ENCODE measurements at places on chromosomes 5 and 9.
A peak's percentile ranks its signal among the peaks of the same experiment; 100 is the strongest.

GRCh38 chr5:139982157-139982974 lies 60.7 kb downstream of the NRG2 start:
- DNase-seq = no peak

DNA sequence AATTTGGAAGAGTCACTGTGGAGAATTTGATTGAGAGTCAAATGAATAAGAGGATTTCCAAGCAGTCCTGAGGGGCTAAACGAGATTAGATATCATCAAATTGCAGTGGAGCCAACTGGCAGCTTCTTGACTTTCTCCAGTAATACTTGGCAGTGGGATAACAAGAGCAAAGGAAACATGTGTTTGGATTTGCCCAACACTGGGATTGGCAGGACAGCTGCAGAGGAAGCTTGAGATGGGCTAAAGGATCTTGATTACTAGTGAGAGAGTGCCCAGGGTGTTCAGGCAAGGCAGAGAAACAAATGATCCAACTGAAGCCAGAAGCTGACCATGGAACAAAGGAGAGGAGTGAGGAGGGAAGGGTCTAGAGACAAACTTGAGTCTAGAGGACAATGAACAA lies 356.0 kb upstream of the ISL1 start:
- DNase-seq = no peak

GRCh38 chr9:36969216-36969771 lies 64.8 kb downstream of the PAX5 start:
- peak; percentile 9 for DNase-seq

GRCh38 chr9:16396389-16396788 lies 474.1 kb downstream of the BNC2 start:
- DNase-seq = no peak

DNA sequence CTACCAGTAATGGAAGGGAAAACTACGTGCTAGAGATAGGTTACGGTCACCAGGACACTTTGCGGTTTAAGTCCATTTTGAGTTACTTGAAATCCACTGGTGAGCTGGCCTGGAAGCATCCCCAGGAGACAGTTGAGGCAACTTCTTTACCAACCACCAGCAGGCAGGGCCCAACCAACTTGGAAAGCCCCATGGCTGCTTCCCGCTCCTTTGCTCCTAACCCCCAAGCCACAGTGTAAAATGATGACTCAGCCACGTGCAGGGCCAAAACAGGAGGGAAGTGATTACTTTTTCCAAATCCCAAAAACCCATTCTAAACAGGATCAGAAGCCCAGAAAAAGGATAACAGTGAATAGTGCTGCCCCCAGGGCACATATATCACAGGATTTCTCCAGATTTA lies 87.4 kb downstream of the PAX5 start:
- no peak for DNase-seq

DNA sequence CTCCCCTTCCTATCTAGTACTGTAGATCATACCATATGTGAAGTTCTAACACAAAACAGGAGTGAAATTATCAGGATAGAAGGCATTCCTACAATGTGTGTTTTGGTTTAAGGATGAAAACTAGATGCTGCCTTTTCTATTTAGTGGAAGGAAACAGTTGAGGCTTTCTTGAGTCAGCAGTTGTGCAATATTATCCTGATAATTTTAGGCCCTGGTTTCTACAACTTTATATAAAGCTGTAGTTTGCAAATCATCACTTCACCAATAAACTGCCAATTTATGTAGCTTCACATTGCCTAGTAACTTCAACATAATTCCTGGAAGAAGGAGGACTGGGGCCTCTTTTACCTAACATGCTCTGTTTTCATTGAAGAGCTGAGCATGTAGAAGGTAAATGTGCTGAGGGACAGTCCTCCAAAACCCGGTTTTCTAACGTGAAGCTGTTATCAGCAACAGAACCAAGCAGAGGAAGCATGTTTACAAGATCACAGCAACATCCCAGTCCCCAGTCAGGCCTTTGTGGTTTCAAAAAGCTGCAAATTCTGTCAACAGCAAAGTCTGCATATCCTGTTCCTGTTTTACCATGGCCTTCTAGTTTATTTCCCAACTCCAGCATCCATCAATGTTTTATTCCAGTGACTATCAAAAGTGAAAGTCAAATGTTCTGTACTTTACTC lies 513.4 kb upstream of the MEF2C start:
- DNase-seq = peak; percentile 33

DNA sequence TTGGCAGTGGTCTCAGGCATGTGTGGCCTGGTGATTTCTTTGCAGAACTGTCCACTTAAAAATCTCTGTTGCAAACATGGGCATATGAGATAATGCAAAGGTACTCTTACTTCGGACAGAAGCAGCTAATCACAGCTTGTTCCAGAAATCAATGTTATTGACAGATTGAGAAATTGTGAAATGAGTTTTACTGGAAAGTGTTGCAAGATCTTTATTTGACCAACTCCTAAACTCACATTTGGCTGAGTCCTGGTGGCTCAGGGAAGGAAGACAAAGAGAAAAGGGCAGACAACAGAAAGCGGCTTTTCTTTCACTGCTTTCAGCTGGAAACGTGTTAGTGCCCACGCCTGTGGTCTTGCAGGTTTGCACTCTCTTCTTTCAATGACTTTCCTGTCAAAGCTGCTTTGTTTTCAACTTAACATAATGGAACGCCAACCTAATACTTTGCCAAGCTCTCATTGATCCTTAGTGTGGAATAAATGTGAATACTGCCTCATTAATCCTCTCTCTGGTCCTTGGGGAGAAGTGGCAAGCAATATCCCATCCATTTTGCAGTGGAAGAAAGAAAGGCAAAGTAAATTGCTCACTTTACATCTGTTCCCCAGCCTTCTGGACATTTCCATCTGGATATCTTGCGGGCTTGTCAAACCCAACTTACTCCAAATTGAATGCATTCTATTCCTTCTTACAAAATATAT lies 586.4 kb downstream of the LRRC70 start:
- no peak for DNase-seq

GRCh38 chr5:36253575-36253974 lies 11.8 kb upstream of the NADK2 start:
- no peak for DNase-seq

GRCh38 chr9:23254404-23255184 lies 571.4 kb downstream of the ELAVL2 start:
- no peak for DNase-seq

- DNase-seq = no peak
Observed at GRCh38 chr5:35826056-35826455, 30.6 kb upstream of the IL7R start.

DNA sequence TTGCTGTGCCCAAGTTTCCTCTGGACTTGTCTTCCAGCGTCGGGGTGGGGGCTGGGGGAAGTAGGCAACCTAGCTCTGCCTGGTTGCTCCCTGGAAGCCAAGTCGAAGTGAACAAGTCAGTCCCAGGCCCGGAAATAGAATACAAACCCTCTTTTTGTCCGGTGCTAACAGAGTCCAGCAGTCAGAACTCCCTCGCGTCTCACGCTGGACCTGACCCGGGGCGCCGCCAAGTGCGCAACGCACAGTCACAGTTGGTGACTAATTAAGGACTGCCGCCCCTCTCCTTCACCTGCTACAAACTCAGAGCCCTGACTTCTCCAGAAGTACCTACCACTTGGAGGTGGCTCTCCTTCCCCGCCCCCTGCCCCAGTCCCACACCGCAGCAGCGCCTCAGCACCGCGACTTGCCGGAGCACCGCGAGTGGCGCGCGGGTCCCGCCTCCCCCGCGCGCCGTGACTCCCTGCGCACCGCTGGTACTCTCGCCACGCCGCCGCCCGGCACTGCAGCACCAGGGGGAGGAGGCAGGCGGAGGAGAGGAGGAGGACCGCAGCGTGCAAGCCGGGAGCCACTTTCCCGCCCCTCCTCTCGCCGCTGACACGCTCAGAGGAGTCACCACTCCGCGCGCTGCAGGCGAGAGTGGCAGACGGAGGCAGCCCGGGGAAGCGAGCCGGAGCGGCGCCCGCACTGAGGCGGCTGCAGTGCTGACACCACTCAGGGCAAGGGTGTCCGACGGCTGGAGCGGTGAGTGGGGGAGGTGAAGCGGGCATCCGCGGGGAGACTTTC lies at the start of gene SV2C:
TSS of gene SV2C (plus strand) at position 612 of the 783 bp plus-strand sequence. CDS start 48,368 bp downstream, outside the sequence.
- no peak for DNase-seq

DNA sequence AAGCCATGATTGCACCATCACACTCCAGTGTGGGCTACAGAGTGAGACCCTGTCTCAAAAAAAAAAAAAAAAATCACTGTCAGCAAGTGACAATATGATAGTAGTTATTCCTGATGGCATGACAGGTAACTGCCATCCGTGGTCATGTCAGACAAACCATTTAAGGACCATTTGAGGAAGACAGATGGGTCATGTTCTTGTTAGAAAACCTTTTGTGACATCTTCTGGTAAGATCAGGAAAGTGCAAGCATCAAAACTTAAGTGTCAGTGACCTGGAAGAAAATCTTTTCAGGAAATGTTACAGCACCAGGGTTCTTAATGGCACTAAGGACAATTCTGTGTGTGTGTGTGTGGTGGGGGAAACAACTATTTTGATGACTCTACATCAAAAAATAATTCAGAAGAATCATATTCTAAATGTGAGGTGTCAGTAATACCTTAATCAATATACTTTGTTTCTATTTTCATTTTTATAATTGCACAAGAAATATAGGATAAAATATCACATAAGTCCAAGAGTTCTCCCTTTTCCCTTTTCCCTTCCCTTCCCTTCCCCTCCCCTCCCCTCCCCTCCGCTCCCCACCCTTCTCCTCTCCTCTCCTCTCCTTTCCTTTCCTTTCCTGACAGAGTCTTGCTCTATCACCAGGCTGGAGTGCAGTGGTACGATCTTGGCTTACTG lies 17.8 kb downstream of the SLC38A9 start:
- no peak for DNase-seq

GRCh38 chr5:157516006-157516405 lies 56.0 kb downstream of the NIPAL4 start:
- no peak for DNase-seq

GRCh38 chr5:131263648-131264450 lies at the start of gene CDC42SE2:
Gene CDC42SE2 (plus strand): TSS chr5:131264053. CDS start chr5:131359494, 95,441 bp downstream.
- DNase-seq = peak; percentile 87

DNA sequence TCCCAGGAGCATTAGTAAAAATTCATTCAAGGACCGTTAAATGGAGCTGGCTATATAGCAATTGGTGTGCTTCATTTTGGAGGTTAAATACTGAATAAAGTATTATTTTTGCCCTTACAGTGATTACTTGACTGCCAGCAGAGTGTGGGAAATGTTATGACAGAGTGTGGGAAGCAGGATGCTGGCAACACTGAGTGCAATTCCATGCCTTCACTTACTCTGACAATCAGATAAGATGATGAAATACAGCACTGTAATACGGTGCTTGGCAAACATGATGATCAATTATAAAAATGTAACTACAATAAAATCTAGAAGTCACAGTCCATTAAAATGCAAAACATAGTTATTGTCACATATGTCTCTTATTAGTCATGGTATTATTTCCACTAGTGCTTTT lies 651.3 kb downstream of the PTPRD start:
- DNase-seq = no peak

DNA sequence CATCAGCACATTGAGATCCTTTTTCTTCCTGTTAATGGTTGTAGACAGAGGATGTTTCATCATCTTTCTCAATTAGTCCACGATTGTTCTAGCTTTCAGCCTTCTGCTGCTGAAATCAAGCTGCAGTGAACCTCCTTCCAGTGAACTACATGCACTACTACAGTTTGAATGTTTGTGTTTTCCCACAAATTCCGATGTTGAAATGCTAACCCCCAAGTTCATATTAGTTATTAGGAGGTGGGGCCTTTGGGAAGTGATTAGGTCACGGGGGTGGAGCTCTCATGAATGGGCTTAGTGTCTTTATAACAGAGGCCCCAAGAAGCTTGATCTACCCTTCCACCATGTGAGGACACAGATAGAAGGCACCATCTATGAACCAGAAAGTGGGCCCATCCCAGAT lies 32.9 kb downstream of the NSG2 start:
- no peak for DNase-seq

GRCh38 chr5:96922499-96923244 lies 13.2 kb upstream of the LNPEP start:
- DNase-seq = no peak

DNA sequence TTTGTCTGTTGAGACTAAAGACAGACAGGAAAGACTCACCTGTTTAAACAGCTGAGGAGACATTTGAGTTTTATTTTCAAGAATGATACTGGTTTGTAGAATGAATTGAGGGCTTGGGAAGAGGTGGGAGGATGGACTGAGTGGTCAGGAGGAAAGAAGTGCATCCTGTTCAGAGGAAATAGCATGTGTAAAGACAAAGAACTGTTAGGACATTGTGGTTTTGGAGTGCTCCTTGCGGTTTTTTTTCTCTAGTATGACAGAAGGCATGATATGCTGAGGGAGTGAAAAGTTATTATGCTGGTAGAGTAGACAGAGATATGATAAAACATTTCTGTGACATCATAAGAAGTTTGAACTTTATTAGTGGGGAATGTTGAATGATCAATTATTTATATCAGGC lies 270.7 kb upstream of the ELAVL2 start:
- no peak for DNase-seq

- DNase-seq = no peak
Observed at GRCh38 chr5:129664336-129664937, 83.5 kb upstream of the MINAR2 start.

DNA sequence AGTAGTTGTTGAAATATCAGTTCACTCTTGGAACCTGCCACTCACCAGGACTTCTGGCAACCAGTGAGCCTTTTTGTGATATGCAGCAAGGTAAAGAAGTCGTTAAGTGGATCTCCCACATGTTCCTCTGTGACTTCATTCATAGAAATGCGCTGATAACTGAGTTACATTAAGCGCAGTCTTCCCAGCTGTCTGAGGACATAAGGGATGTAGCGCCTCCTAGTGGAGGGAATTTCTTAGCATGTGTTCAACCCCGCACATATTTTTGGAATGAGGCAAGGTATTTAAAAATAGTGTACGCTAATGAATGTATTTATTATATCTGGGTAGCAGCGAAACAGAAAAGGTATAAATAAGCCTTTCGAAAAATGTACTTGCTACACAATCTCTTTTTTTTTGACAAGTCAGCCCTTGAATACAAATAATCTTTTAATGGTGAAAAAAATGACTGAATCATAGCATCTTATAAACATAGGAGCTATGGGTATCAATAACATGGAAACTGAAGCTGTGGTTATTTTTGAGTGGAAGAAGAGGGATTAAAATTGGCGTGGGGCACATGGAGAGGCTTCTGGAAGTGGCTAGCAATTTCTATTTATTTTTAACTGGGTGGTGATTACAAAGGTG lies 38.0 kb downstream of the PALM2AKAP2 start:
- DNase-seq = no peak

DNA sequence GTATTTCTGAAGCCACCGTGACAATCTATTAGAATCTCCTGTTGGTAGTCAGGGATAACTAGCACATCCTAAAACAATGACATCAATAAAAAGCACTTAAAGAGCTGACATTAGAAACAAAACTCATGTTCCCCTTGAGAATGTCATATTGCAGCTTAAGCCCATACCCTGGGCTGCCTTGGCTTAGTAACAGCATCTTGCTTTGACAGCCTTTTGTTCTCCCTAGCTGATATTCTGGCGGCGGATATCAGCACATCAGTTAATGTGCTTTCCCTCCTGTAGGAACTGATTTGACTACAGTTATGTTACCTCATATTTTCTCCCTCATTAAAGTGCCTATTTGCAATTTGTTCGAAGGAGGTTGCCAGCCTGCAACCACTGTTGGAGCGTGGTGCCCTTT lies 214.1 kb downstream of the CD180 start:
- DNase-seq = no peak

Measured in CD4-positive, alpha-beta T cell treated with Interleukin-4 for 1 hour (primary cell).